Activated T-cell treated with anti-CD3 and anti-CD28 coated beads, Interleukin-2, amount 50 U/mL, for 4 hours (primary cell): ENCODE measurements at places on chromosomes 7 and 10. TPM values are rescaled to one million over a fixed set of nuclear protein-coding genes. Genes with fewer than 3 reads are reported as not detected.

WNT8B gene
- not detected for total RNA-seq

CCL26 gene
- not detected for total RNA-seq

ABCA13 gene
- total RNA-seq, result not detected

PPP1R3C gene
- total RNA-seq, result 0.15 TPM

AS3MT gene
- 0.18 TPM for total RNA-seq

ITGB8 gene
- 0.11 TPM for total RNA-seq

SEMA4G gene
- 0.48 TPM for total RNA-seq

WDR91 gene
- total RNA-seq, result 20.1 TPM

CYP26C1 gene
- total RNA-seq, result not detected

- DNase-seq, result no peak
Observed at GRCh38 chr7:4893929-4894475, 10.5 kb upstream of the RADIL start.

- no peak for DNase-seq
Observed at GRCh38 chr10:126639084-126639483, 31.4 kb downstream of the C10orf90 start.

DNA sequence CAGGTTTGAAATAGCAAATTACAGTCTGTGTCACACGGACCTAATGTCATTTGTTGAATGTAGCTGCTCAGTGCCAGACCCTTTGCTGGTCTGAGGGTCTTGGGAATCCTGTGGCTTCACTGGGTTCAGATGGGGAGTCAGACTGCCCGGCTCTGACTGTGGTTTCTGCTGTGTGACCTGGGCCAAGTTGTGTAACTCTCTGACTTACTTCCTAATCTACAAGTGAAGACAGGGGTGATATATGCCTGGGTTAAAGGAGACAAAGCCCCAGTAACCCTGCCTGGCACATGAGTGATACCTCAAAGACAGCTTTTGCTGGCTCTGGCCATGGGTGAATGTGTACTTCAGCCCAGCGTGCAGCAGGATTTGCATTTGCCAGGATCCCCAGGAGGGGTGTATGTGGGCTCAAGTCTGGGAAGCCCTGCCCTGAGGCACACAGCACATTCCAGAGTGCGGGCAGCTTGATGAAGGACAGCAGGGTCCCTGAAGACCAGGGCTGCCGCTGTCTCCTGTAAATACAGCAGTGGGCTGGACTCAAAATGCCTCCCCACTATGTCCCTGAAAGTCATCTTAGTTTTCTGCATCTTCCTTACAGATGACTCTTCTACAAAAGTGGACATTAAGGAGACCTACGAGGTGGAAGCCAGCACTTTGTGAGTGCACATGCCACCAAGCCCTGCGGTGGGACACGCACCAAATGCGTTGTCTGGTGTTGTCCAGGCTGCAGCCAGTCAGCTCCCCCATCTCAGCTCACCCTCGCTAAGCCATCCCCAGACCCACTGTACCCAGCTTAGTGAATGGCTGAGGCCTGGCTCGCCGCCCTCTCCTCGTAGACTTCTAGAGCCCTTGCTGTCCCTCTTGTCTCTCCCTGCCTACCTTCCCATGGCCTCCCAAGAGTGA, 16.4 kb downstream of the NACAD start:
- DNase-seq, result no peak

- DNase-seq, result no peak
Observed at GRCh38 chr7:78090616-78091015, 292.0 kb downstream of the PHTF2 start.

- DNase-seq, result no peak
Observed at GRCh38 chr10:103444478-103444877, 7.7 kb downstream of the CALHM2 start.

GRCh38 chr10:70410608-70411007, 6.7 kb downstream of the EIF4EBP2 start:
- no peak for DNase-seq

DNA sequence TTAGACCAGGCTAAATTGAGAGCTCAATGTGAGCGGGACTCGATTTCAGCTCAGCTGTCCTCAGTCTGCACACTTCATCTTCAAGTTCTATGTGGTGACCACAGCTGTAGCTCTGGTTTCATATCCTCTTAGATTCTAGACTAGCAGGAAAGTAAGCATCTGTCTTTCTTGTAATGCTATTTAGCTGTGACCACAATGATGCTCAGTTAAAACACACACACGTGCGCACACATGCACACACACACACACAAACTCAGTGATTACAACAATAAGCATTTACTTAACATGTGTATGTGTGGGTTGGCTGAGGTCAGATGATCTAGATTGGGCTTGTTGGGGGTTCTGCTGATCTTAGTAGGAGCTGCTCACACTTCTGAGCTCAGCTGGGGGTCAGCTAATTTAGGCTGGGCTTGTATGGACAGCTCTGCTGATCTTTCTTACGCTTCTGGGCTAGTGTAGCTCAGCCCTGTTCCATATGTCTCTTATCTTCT, 82.5 kb downstream of the ZNF365 start:
- DNase-seq, result no peak

GRCh38 chr7:4871056-4871680, 9.3 kb upstream of the PAPOLB start:
- DNase-seq, result no peak

- peak; percentile 14 for DNase-seq
Observed at GRCh38 chr7:144812379-144813283, 23.2 kb downstream of the TPK1 start.

DNA sequence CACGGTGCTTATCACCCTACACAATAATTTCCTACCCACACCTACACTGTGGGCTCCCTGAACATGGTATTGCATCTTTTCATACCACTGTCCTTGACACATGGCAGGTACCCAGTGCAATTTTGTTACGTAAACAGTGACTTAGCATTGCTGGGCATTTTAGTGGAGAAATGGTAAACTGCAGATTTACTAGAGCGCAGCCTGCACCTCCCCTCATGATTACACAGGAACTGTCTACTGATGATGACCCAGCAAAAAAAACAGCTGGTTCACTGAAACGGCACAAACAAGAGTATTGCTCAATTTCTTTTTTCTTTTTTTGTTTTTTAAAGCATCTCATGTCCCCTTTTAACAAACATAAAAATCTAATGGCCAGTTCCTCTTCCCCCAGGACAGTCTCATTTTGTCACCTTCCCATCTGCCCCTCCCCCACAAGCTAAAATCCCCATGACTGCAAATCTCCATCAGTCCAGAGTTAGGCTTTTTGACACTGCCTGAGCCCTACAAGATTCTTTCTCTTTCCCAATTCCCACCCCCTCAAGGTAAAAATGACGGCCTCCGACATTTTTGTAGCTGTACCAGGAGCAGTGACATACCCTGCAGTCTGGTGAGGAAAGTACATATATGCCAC, 2.8 kb downstream of the ZNF746 start:
- DNase-seq, result no peak

GRCh38 chr10:1107679-1108078, 51.5 kb downstream of the WDR37 start:
- no peak for DNase-seq
